Prostate gland (tissue), 2 donors: ENCODE measurements at places on chromosomes 1 and 21. TPM values are rescaled to one million over a fixed set of nuclear protein-coding genes. Genes with fewer than 3 reads are reported as not detected.

Gene NPHP4
- total RNA-seq: 11.4 TPM

Gene INAVA
- 7.4 TPM for total RNA-seq

GRCh38 chr1:14707531-14708445 is 109.3 kb downstream of the KAZN start:
- no peaks in the 10 kb centered on the region for H3K27me3 ChIP-seq
- no peak overlapping the region for H3K27ac ChIP-seq
- no peaks in the 10 kb centered on the region for H3K36me3 ChIP-seq

- H3K4me3 ChIP-seq: no peak overlapping the region
- no peak for DNase-seq
- no peak overlapping the region for H3K27ac ChIP-seq
Observed at GRCh38 chr1:100396651-100397050, 44.3 kb downstream of the CDC14A start.

DNA sequence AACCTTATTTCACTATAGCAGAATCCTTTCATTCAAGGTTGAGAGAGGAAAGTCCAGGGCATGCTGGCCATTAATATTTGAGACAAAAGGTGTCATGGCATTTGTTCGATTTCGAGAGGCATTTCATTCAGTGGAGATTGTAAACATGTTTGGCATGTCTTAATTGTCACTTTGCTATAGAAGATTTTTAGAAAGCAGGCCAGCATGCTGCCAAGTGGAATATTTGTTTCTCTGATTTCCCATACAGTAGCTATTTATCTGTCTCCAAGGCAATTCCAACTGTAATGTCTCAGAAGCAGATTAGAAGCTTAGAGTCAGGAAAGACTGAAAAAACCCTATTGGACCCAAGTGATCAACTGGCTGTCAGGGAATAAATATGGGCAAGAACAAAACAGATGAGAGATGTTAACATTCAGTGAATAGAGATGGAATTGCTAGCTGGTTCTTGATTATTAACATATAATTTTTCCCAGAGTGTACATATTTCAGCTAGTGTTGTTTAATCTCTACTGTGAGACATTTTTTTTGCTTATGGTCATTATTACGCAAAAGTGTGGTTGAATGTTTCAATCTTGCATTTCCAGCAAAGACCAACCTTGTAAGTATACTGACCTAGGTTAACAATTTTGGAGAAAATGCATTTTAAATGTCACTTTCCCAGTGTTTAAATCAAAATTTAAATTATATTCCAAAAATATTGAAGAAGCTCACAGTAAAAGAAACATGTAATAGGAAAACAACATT is 174.6 kb downstream of the KCNK2 start:
- no peak overlapping the region for H3K4me3 ChIP-seq
- H3K4me1 ChIP-seq: no peaks in the 10 kb centered on the region
- H3K27ac ChIP-seq: no peak overlapping the region
- no peak for DNase-seq

GRCh38 chr1:177424744-177425143 is 254.0 kb downstream of the BRINP2 start:
- no peaks in the 10 kb centered on the region for H3K36me3 ChIP-seq
- DNase-seq: no peak
- H3K4me3 ChIP-seq: no peak overlapping the region
- no peak overlapping the region for H3K27ac ChIP-seq
- H3K27me3 ChIP-seq: no peaks in the 10 kb centered on the region

- no peak overlapping the region for H3K27ac ChIP-seq
- no peaks in the 10 kb centered on the region for H3K27me3 ChIP-seq
- no peak for DNase-seq
- H3K4me1 ChIP-seq: no peaks in the 10 kb centered on the region
- H3K4me3 ChIP-seq: no peak overlapping the region
Observed at GRCh38 chr1:53016705-53017104, 45.3 kb upstream of the PODN start.

DNA sequence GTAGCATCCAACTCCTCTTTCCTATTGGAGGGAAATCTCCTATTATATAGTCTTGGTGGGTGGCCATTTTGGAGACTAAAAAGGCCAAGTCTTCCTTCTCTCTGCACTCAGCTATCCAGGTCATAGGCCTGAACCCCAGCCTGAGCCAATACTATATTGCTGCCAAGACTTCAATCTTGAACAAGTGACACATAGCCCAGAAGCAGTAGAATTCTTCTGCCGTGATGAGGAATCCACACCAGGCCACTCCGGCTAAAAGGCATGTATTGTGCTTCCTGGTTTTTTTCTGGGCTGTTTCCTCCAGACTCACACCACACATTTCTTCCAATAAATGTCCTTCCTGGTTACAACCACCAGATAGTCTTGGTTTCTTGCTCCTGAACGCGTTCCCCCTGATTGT is 43.0 kb downstream of the ATF3 start:
- no peaks in the 10 kb centered on the region for H3K36me3 ChIP-seq
- H3K4me3 ChIP-seq: no peak overlapping the region
- no peak overlapping the region for H3K27ac ChIP-seq
- H3K4me1 ChIP-seq: no peaks in the 10 kb centered on the region
- no peak for DNase-seq

DNA sequence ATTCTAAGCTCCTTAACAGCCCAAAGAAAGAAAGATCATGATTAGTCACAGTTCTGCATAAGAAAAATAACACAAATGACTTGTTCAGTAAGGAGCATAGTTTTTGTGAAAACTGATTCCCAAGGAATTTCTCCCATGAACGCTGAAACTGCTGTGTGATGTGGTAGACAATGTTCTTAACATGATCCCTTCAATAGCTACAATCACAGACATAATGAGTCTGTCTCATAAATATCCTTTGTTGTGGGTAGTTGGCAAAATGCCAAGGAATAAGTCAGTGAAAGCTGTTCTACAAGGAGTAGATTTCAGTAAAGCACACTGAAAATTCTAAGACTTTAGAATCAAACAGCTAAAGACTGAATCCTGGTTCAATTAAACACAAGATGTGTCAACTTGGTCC is 404.8 kb downstream of the HLX start:
- no peak overlapping the region for H3K27ac ChIP-seq
- no peak overlapping the region for H3K4me3 ChIP-seq
- H3K27me3 ChIP-seq: no peaks in the 10 kb centered on the region
- H3K36me3 ChIP-seq: no peaks in the 10 kb centered on the region

DNA sequence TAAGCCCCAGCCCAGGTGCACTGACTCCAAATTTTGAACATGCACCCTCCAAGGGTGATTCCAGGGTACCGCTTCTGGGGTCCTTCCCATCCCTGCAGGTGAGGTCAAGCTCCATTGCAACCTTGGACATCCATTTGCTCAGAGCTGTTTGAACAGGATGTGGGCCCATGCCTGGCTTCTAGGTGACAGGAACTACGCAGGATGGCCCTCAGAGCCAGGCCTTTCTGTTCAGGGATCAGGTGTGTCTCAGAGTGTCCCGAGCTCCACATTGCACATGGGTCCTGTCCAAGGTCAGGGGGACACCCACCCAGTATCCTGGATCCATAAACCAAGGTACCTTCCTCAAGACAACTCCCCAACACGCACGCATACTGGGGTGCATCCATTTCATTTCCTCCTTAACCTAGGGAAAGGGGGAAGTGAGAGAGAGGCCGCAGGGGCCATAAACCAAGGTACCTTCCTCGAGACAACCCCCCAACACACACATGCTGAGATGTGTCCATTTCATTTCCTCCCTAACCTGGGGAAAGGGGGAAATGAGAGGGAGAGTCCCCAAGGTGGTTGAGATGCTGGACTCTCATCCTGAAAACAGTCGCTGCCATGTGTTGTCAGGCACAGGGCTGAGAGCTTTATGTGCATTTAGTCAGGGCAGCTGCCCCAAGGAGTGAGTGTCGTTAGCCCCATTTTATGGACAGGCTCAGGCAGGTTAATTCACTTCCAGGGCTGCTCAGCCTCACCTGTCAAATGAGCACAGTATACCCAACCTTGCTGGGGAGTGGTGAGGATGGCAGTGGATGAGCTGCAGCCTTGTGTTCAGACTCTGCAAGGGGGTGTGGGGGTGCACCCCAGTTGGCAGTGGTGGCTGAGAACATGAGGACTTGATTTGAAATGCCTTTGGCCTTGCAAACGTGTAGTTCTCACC is 2.1 kb downstream of the SLC66A1 start:
- H3K27me3 ChIP-seq: no peaks in the 10 kb centered on the region
- H3K36me3 ChIP-seq: no peaks in the 10 kb centered on the region
- H3K4me1 ChIP-seq: peaks cover 3% of the 10 kb centered on the region
- no peak overlapping the region for H3K4me3 ChIP-seq
- no peak overlapping the region for H3K27ac ChIP-seq

DNA sequence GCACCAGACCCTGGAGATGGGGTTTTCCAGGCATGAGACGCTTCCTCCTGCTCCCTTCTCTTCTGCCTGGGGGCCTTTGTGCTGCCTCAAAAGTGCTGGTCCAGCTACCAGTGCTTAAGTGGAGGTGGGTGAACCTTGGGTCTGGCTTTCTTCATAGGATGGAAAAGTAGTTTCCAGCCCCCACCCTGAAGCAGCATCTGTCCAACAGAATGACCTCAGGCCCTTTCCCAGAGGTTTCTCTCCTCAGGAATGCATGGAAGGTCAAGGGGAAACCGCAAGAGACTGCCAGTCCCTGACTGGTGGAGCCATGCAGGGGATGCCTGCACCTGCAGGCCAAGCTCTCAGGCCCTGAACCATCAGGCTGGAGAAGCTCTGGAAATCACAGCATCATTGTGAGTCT is 63.8 kb downstream of the HMGB4 start:
- H3K36me3 ChIP-seq: no peaks in the 10 kb centered on the region
- no peaks in the 10 kb centered on the region for H3K27me3 ChIP-seq
- H3K4me3 ChIP-seq: no peak overlapping the region
- no peak for DNase-seq
- no peaks in the 10 kb centered on the region for H3K4me1 ChIP-seq
- H3K27ac ChIP-seq: no peak overlapping the region

- peaks cover 4% of the 10 kb centered on the region for H3K36me3 ChIP-seq
- DNase-seq: no peak
- H3K4me3 ChIP-seq: no peak overlapping the region
- no peak overlapping the region for H3K27ac ChIP-seq
- no peaks in the 10 kb centered on the region for H3K27me3 ChIP-seq
Observed at GRCh38 chr1:109659997-109660690, 4.2 kb downstream of the GSTM4 start.
